ENCODE measurements at places on chromosomes 16 and 17. TPM values are rescaled to one million over a fixed set of nuclear protein-coding genes. Genes with fewer than 3 reads are reported as not detected.

Gene HAS3
- total RNA-seq, result 0.25 TPM

Gene CACNG3
- total RNA-seq, result 0.02 TPM

Gene ARL5C
- not detected for total RNA-seq

Gene GALR2
- total RNA-seq, result 0.06 TPM

Gene FBXW10B
- 0.12 TPM for total RNA-seq

Data from SJCRH30 (cell line).